ENCODE measurements at places on chromosomes 11 and 22.

- no peak for DNase-seq
These were observed 21.6 kb upstream of the PHLDA2 start for GRCh38 chr11:2950825-2951224.

GRCh38 chr11:101444851-101445250, 139.0 kb downstream of the TRPC6 start:
- DNase-seq: no peak

DNA sequence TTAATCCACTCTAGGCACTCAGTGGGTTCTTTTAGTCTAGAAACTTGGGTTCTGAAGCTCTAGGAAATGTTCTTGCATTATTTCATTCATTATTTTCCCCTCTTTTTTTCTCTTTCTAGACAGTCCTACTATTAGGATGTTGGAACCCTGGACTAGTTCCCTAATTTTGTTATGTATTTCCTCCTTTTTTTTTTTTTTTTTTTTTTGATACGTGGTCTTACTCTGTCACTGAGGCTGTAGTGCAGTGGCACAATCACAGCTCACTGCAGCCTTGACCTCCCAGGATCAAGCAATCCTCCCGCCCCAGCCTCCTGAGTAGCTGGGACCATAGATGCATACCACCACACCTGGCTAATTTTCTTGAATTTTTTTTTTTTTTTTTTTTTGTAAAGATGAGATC, 9.4 kb downstream of the UPB1 start:
- no peak for DNase-seq

DNA sequence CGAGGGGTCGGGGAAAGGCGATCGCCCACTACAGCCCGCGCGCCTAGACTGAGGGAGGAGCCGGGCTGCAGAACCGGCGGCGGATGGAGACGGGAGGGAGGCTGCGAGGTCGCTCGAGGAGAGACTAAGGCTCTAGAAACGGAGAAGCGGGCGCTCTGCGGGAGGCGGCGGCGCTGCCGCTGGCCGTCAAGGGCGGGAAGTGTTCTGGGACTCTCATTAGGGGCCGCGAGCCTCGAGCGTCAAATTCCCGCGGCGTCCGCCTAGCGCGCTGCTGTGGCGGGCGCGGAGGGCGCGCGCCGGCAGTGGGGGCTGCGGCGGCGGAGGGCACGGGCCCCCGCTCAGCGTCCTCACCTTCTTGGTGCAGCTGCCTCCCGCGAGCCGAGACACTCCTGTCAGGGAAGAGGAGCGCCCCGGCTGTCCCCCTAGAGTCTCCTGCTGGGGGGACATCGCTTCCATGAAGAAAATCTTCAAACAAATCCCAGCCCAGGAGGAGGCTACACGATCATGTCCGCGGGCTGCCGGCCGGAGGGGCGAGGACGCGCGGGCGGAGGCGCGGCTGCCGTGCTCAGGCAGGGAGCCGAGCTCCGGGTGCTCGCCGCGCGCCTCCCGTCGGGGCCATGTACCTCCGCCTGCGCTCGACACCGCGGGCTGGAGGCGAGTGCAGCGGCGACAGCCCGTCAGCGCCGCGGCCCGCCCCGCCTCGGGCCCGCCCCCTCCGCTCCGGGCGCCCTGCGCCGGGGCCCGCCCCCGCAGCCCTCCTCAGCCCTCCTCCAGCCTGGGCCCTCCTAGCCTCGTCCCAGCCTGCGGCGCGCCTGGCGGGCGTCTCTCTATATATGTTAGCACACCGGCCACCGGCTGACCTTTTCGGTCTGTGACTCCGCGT, at the start of gene ARHGAP20:
Gene ARHGAP20 (minus strand): TSS at position 662 of the 883 bp plus-strand sequence. CDS start 206 bp downstream, at position 456.
- no peak for DNase-seq
